NCI-H2081 treated with DMSO at 0.1 percent for 48 hours (cell line): ENCODE measurements at places on chromosomes 1 and 21.

DNA sequence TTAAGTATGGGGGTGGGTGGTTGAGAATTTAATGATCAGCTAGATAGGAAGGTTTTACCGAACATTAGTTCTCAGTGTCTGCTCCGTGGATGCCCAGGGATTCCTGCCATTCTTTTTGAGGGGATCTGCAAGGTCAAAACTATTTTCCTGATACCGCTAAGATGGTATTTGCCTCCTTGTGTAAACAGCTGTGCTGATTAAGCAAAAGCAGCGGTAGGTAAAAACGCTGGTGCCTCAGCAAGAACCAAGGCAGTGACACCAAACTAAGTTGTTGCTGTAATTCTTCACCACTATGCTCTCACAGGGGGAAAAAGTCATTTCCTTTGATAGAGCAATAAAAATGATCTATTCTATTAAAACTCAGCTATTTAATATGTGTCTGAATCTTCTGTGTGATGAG lies 229.0 kb downstream of the FMN2 start:
- no peak for DNase-seq

DNA sequence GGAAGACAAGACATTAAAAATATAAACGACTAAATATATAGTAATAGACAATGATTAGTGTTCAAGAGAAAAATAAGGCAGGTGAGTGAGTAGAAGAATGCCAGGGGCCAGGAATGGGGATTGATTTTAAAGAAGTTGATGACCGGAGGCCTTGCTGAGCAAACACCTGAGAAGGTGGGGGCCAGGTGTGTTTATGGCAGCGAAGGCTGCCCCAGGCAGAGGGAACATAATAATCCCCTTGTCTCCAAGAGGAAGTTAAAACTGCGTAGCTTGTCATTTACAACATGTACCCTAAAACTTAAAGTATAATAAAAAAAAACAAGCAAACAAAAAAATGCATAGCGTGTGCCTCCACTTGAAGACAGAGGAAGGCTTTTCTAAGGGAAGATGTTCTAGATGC lies 220.3 kb downstream of the URB2 start:
- no peak for DNase-seq

DNA sequence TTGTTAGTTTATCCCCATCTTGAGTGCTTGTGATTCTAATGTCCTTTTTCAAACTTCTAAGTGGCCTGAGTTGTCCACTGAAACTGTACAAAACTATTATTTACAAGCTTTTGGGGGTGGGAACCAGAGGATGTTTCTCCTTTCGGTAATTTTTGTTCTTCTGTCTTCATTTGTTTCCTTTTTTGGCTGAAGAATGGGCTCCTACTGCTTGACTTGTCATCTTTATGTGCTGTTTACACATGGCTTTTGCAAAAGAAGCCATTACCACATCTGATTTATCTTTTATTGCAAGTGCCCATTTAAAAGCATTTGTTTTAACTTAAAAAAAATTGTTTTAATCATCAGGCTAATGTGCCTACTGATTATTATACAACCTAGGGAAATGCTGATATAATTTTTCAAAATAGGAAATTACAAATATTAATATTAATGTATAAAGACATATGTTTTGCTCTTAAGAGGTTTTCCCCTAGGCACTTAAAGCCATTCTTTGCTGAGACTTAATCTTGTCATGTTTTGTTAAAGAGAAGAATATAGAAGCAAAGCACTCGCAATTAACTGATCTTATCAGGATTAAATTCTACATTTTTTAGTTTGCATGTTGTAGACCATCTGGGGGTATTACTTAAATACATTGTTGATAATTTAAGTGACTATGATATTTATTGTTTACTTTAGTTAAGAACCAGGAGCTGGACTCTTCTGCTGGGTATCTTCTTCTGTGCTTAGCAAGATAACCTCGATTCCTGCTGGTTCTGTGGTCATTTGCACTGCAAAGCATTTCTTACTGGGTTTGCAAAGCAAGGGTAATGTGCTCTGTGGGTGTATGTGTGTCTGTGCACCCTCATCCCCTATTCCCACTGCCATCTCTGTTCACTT lies 40.1 kb downstream of the TMEM200B start:
- no peak for DNase-seq

DNA sequence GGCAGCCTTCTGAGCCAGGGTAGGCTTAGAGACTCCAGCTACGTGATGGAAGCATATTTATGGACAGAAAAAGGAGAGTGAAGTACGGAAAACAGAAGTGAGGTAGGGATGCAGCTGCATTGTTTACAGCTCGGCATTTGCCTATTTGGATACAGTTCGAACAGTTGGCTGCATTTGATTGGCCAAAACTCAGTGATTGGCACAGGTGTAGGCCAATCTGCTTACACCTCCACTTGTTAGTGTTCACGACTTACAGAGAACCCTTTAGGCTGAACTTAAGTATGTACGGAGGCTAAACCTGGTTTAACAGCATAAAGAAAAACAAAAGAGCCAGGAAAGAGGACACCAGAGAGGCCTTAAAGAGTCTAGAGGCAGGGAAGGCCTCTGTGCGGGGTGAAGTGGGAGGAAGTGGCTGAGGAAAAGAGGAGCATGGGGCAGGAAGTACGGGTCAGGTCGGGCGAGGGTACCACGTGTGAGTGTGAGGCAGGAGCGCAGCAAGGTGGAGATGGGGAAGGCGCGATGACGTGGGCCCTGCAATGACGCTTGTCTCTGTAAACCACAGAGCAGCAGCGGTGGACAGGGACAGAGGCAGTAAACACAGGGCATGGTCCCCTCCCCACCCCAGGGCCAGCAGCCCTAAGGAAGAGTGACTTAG lies 32.0 kb downstream of the RSPH1 start:
- no peak for DNase-seq

- DNase-seq, result no peak
These were observed 3.2 kb downstream of the LAD1 start for GRCh38 chr1:201395936-201396335.

DNA sequence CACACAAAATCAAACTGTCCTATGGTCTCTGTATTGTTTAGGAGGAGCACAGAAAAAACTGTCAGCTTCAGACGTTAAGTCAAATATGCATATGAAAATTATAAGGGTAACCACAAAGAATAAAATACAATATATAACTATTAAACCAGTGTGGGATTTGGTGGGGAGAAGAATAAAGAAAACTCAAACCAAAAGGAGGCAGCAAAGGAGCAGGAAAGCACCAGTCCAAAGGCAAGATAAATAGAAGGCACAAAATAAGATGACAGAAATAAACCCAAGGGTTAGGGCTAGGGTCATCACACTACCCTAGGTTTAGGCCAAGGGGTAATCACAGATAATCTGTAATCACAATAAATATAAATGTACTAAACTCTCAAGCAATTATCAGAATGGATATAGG lies 32.8 kb downstream of the DLGAP3 start:
- DNase-seq, result no peak

DNA sequence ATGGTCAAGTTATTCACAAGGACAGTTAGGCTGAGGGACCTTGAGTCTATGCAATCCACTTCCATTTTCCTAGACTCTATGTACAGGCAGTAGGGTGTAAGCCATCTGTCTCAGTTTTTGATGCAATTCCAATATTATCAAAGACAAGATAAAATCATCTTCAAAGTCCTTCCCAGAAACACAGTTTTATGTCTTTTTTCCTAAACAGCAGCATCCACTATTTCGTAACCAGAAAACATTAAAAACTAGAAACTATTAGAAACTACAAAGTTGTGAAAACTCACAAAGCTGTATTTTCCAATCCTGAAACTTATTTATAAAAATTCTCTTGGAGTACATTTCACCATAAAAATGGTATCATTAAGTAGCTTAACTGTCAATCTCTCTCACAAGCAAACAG lies 93.8 kb downstream of the EPS15 start:
- DNase-seq, result no peak
